ENCODE measurements at places on chromosomes 2 and 18.

- no peak for DNase-seq
Observed at GRCh38 chr18:55114876-55115275, 155.6 kb upstream of the CCDC68 start.

- peak; percentile 26 for DNase-seq
Observed at GRCh38 chr2:191202881-191203397, 42.3 kb upstream of the MYO1B start.

DNA sequence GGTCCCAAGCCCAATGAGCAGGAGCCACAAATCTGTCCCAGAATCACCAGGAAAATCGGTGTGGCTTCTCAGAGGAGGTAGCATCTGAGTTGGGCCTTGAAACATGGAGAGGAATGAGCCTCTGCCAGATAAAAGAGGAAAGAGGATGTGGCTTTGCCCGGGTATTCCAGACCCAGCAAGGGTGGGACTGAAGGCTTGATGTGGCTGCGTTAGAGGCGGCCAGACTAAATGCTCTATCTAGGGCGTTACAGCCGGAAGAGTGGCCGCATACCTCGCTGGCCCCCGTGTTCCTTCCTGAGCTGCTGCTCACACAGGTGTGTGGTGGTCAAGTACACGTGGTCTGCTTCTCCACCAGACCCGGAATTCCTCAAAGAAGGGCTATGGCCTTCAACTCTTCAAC lies 33.9 kb upstream of the POMC start:
- no peak for DNase-seq

DNA sequence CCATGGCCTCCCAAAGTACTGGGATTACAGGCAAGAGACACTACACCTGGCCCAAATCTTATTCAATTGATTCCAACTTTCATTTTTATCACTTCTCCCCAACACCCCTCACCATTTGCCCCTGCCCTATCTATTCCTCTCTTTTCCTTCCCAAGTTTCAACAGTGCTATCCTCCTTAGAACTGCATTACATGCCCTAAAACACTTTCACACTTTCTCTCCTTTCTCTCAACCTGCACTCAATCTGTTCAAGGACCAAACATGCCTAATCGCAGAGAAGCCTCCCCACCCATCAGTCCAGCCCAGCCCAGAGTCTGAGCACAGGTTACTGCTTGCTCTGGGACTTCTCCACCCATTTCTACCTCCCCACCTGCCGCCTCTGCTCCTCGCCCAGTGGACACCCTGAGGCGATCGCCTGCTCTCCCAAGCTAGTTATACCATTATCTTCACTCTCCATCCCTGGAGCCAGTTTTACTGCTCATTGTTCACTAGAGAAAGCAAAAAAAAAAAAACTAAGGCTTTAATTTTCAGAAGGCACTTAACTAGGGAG lies 23.7 kb upstream of the DSG1 start:
- DNase-seq: no peak

DNA sequence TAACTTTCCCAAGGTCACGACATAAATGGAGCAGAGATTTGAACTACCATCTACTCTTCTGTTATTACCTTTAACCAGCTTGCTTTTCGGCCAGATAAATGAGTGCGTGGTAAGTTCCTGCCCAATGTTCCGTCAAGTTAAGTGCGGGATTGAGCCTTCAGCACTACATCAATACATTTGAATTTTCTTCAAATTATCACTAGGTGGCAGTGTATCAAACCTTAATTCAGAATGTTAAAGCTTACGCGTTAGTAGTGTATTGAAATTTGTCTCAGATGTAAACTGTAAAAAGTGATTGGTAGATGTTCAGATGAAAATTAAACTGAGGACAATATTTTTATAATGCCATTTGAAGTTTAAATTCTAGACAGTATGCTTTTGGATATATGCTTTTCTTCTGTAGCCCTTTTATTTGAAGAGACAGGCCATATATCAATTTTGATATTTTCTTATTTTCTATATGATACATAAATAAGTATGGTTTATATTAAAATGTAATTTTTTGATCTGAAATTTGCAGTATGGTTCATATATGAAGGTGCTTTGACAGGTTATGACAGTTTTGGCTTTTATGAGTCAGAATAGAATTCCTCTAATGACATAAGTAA lies 681.3 kb downstream of the ADCYAP1 start:
- DNase-seq: no peak

DNA sequence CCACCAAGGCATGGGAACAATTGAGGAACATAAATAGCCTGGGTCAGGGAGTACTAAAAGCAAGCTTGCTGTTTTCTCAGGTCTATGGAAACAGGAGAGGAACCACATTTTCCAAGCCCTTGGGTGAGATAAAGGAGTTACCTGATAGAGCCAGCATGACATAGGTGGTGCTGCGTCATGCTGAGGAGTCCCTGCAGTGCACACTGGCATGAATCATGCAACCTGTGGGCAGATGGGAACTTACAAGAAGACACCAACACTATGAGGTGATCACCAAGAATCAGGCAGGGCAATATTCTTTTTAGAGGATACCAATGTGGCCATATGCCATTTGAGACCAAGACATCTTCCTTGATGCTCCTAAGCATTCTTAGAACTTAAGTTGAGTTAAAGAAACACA lies 531.8 kb downstream of the ZEB2 start:
- DNase-seq: no peak

DNA sequence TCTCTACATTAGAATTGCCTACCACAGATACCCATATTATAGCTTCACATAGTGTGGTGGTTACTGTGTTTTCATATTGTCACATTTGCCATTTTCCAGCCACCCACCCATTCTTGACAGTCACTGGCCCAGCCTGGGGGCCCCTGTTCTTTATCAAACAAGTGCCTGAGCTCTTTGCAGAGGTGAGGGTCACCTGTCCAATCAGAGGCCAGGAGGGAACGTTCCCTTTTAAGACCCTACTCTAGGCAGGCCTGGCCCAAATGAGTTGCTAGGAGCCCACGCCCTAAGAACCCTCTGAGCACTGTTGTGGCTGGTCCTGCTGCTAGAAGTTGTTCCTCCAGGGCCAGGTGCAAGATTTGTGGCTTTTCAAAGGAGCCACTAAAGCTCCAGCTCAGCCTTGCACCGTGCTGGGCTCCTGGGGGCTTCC lies 5.2 kb downstream of the IL37 start:
- no peak for DNase-seq

- no peak for DNase-seq
Observed at GRCh38 chr2:64401529-64401880, 52.5 kb upstream of the LGALSL start.

GRCh38 chr18:44229693-44230108 lies 451.0 kb upstream of the SETBP1 start:
- DNase-seq: no peak

DNA sequence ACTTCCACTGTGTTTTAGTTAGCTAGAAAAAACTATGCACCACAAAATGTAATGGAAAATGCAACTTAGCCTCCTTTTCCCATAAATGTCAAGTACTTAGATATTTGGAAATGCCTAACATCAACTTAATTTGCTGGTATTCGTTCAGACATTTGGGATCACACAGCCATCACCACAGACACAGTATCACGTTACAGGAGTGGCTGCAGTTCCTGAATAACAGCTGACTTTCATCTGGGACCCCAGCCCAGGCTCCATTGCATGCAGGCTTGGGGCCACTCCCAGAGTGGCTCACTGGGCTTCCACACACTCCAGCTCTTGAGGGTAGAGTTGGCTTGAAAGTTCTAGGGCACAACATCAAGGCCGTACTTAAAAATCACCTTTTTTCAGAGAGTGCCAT lies 9.3 kb downstream of the TMEM182 start:
- no peak for DNase-seq

DNA sequence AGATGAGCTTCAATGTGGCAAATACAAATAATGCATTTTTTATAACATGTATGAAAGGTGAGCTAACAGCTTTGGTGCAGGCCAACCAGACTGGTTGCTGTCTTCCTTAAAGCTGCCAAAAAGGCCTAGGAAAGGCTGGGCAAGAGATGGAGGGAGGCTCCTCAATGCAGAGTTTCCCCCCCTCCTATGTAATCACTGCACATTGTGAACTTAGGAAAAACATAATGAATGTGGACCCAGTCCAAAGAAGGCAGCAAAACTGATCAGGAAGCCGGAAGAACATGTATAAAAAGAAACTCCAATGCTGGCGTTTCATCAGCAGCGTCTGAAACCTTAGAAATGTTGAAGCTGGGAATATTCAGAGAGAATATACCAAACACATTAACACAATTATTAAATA lies 84.2 kb upstream of the LYPD6 start:
- DNase-seq: no peak

Data from NK-92 treated with Interleukin-12 subunit alpha and Interleukin-12 subunit beta, amount 100 ng/mL, for 24 hours (cell line).